Fibroblast of mammary gland (primary cell): ENCODE measurements at places on chromosomes 12 and 14.

DNA sequence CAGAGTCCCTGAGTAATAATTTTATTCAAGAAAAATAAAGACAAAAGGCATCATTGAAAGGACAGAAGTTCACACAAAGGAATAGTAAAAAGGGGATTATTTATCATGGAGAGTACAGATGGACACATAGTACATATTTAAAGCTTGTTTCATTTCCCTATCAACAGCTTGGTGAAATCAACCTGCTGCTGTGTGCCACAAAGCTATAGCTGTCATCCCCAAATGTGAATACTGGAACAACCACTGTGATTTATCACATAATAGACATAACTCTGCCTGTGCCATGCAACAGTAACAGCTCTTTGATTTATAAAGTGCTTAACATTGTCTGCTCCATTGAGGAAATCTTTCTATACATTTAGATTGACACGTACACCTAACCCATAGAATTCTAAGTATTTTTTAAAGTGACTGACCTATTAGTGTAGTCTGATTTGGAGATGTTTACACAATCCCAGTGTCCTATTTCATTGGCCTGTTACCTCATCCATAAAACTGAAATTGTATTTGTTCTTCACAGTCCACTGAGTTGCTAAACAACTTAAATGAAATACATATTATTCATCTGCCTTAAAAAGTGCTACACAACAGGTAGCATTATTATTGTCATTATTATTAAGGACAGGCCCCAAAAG lies 3.3 kb downstream of the NEMF start:
- no peak for DNase-seq

DNA sequence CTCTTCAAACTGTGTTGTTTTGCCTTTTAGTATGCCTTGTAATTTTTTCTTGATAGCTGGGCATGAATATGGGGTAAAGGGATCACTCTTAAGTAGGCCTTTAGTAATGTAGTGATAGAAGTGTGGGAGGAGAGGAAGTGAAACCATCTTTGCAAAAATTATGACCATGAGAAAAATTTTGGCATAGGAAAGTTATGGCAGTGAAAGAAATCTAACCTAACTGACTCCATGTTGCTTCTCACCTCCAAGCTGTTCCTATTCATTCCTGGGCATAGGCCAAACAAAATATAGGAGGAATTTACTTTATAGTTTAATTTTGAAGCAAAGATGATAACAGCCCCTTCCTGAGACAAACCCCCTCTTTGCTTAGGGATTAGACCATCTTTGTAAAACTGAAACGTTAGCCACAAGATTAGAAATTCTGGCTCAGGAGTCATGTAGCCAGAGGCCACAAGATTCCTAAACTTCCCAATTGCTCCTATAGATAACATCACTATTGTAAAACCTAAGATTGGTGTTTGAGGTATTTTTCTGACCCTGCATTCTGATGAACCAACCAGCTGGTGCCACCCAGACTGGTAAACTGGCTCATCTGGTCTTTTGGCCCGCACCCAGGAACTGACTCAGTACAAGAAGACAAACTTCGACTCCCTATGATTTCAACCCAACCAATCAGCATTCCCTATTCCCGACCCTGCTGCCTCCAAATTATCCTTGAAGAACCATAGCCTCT lies 45.8 kb downstream of the CRADD start:
- peak; percentile 49 for DNase-seq

DNA sequence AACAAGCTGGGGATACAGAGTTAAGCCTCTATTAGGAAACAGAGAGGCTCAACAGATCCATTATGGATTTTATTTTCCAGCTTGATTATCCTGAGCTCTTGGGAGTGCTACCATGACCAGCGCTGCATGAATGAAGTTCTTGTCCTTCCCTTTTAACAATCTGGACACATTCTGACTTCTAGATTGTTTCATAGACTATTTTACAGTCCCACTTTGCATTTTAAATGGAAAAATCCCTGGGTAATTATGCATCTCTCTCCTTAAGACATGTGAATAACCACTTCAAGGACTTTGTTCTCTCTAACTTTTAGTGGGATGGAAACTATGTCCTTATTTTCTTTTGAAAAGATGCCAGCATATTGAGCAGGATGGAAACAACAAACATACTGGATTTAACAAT lies 2.0 kb downstream of the CCDC198 start:
- no peak for DNase-seq

DNA sequence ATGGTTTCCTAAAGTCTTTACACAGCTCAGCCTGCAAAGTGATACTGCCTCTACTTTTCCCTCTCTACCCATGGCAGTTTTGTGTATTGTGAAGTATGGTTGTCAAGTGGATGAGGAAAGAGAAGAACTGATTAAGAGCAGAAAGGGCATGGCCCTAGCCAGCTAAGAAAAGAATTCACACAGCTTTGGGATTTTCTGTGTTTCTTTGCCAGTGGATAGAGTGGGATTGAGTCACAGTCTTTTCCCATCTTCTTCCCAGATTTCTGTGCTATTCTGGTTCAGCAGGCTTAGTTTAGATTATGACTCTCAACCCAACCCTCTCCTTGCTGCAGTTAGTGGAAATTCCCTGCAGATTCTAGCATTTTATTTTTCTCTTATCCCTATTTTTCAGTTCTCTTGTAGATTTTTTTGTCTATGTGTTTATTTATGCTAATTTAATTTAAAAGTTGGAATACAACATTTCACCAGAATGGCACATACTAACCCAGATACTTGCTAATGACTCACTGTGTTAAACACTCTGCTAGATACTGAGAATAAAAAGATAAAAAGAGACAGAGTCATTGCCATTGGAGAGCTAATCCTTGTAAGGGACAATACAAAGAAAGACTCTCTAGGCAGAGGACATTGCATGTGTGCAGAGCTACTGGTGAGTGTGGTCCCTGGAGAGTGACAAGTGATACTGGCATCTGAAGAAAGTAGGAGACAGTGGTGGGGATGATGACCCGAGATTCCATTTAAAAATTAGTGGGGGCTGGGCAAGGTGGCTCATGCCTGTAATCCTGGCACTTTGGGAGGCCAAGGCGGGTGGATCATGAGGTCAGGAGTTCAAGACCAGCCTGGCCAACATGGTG lies 106.3 kb downstream of the ST8SIA1 start:
- peak; percentile 45 for DNase-seq

- no peak for DNase-seq
These were observed 11.8 kb upstream of the WSCD2 start for GRCh38 chr12:108117163-108117849.

DNA sequence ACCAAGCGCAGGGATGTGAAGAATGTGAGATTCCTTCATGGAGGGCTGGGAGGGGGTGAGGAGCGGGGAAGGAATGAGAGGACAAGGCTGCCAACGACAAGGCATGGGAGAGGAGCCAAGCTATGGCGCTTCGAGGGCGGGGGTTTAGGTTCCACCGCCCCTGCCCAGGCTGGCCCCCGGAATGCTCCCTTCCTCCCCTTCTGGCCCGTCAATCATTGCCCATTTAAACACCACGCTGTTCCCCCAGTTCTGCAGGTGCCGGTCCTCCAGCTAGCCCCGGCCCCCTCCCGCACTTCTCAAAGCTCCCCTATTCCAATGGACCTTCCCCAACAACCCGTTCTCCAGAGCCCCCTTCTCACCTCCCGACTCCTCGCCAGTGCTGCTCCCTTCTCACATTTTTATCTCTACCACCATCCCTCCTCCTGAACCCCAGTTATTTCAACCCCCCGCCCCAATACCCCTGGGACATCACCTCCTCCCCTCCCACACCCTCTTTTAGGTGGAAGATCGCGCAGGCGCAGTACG lies 428 bp downstream of the RNF41 start:
- peak; percentile 60 for DNase-seq

GRCh38 chr14:64185184-64185583 lies 109.0 kb downstream of the ESR2 start:
- no peak for DNase-seq

DNA sequence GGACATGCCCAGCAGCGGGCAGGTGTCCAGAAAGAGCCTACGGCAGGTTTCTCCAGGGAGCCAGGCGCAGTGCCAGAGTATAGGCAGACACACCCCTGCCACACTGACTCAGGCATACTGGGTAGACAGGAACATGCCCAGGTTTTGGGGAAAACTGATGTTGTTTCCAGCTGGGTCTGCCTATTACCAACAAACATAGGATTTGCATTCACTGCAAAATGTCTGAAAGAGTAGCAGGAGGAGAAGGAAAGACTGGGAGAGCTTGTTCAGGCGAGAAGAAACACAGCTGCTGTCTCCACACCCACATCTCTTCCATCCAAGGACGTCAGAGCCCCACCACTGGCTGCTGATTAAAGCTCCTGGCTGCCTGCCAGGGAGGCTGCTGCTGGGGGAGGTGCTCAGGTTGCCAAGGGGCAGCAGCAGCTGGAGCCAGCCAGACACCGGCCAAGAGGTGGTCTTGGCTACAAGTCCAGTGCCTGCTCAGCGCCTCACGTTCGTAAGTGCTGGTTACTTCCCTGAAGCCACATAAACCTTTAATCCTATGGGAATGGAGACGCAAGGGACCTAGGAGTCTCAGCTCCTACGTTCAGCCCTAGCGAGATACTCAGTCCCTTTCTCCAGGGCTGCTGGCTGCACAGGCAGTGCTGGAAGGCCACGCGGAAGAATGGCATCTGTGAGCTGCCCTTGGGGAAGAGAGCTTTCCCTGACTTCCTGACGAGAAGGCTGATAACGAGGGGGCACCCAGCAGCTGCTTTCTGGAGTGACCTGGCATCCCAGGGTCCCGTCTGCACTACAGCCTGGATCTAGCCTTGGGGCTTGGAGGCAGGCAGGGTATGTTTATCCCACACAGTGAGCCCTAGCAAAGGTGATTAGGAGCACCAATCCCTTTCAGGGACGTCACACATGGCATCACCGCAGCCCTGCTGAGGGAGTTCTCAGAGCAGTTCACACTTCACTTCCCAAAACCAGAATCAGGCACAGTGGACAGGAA lies 58.1 kb downstream of the PLEKHG3 start:
- DNase-seq: peak; percentile 86

- DNase-seq: no peak
These were observed 102.0 kb upstream of the MYL2 start for GRCh38 chr12:111022386-111022785.

DNA sequence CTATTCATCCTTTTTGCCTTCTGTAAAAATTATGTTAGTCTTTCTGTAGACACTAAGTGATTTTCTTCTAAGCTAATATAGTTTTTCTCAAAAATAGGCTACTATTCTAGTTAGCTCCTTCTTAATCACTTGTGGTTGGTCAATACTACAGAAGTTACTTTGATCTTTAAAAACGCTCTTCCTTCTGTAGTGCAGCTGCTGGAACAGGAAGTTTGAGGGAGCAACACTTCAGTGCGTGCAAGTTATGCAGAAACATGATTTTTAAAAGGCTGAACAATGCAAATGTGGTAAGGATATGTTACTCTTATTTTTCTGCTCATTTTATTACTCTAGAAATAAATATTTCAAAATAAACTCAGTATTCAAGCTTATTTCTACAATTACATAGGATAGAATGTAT lies 11.1 kb upstream of the RERGL start:
- DNase-seq: no peak

DNA sequence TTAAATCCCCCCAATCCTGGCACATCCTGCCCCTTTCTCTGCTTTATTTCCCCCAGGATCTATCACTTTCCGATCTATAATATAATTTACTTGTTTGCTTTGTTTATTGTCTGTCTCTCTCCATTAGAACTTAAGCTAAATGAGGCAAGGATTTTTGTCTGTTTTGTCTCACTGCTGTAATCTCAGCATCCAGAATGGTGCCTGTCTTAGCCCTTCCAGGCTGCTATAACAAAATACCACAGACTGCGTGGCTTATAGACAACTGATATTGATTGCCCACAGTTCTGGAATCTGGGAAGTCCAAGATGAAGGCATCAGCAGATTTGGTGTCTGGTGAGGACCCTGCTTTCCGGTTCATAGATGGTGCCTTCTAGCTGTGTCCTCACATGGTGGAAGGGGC lies 65.2 kb downstream of the VWF start:
- no peak for DNase-seq

GRCh38 chr14:77241955-77242354 lies 29.1 kb downstream of the NGB start:
- peak; percentile 1 for DNase-seq

- DNase-seq: peak; percentile 64
These were observed 148.4 kb upstream of the SYT10 start for GRCh38 chr12:33587784-33588712.

GRCh38 chr12:57550641-57551549 lies 1.1 kb downstream of the KIF5A start:
- no peak for DNase-seq

DNA sequence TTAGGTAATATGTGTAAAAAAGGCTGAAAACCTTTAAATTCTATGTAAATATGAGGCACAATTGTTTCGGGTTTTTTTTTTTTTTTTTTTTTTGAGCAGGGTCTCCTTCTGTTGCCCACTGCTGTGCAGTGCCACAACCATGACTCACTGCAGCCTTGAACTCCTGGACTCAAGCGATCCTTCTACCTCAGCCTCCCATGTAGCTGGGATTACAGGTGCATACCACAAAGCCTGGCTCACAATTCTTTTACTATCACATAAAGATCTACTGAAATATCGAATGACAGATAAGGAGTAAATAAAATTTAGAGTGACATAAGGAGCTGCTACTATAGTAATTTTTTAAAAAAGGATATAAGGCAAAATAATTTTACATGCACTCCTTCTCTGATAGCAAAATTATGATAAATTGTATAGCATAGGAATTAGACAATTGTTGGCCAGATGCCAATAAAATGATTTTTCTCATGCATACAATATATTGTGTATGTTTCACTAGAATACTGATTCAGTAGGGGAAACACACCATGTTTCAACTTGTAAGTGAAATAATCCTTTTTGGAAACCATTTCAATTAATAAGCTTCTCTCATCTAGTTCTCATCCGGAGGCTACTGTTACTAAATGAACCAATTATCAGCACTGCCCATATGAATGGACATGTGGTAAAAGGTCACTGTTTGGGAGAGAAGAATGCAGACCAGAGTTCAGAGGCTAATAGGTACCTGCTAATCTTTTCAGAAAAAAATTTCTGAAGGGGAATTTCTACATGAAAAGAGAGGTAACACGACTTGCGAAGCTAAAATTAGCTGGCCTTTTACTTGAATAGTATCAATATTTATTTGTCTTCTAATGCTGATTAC lies 108.4 kb downstream of the PPP1R12A start:
- DNase-seq: no peak

- DNase-seq: no peak
These were observed 2.4 kb upstream of the ASB2 start for GRCh38 chr14:93978735-93979134.
